Eye (tissue), 1 donor: ENCODE measurements at places on chromosomes 5 and 9.
A peak's percentile ranks its signal among the peaks of the same experiment; 100 is the strongest.

DNA sequence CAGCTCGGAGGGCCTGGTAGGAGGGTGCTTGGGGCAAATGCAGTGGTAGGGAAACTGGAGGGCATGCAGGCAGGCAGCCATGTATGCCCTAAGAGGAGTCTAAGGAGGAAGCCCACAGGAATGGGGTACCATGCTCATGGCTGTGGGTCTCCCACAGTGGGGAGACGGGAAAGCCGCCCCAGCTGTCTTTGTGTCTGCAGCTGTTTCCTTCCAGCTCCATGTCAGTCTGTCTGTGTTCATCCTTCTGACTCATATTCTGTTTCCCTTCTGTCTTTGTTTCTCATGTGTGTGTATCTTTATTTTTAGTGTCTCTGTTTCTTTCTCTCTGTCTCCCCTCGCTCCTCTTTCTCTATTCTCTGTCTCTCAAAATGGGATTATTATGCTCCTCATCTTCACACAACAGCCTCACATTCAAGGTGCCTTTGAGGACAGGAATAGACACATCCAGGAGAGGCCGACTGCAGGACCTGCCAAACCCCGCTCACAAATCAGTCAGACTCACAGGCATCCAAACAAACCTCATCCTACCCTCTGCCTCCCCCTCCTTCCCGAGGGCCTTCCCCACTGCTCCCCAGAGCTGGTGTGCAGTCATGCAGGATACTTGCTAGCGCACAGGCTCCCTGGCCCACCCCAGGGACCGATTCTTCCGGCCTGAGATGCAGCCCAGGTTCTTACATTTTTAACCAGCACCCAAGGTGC is 68.4 kb upstream of the RARS1 start:
- no peak for DNase-seq

DNA sequence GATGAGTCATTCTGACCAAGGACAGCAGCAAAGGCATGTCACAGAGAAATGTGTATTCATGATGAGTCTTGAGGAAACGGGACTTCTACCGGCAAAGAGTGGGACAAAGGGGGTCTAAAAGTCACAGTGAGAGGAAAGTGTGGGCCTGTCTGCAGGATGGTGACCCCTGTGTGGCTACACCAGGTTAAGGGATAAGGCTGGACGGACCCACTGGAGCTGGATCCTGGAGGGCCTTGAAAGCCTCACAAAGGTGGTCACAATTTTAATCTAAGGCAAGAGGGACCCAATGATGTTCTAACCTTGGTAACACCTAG is 176.5 kb downstream of the CDK5RAP2 start:
- no peak for DNase-seq

- no peak for DNase-seq
Measured at GRCh38 chr5:39846144-39846543, 421.4 kb upstream of the DAB2 start.

GRCh38 chr5:55650386-55650785 is 61.7 kb downstream of the SLC38A9 start:
- DNase-seq, result no peak

GRCh38 chr5:173563246-173563645 is 53.2 kb downstream of the BOD1 start:
- no peak for DNase-seq

DNA sequence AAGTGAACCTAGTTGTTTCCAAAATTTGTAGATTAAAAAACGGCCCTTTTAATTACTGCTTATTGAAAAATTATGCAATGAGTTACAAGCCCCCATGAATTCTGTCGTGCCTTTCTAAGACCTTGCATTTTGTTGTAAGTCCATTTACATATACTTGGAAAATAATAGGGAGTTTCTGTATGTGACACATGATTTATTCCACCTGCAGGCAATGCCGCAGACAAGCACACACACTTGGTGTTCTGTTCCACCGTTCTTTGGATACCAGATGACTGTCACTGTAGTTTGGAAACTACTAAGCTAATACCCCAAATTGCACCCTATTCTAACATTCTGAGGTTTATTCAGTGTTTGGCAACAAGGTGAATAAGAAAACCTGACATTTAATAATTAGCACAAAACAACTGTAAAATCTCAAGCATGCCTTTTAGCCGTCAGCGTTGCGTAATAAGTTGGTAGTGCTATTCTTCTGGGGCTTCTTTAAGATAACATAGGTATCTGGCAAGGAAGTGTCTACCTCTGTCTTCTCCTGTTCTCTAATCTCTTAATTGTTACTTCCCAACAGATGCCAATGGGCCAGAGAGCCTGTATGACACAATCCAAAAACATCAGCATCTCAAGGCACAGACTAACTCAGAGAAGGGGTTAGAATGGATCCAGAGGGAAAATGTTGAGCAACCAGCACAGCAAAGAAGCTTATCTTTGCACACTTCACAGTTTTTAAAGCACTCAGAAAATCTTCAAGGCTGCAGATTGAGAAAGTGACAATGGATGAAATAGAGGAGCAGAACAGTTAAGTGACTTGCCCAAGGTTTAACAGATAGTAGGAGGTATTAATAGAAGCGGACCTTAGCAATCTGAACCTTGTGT is 48.2 kb upstream of the DPYSL3 start:
- DNase-seq, result no peak

GRCh38 chr5:39475159-39475571 is 50.4 kb upstream of the DAB2 start:
- no peak for DNase-seq

GRCh38 chr5:56454219-56454862 is 221.2 kb upstream of the ANKRD55 start:
- DNase-seq, result no peak

DNA sequence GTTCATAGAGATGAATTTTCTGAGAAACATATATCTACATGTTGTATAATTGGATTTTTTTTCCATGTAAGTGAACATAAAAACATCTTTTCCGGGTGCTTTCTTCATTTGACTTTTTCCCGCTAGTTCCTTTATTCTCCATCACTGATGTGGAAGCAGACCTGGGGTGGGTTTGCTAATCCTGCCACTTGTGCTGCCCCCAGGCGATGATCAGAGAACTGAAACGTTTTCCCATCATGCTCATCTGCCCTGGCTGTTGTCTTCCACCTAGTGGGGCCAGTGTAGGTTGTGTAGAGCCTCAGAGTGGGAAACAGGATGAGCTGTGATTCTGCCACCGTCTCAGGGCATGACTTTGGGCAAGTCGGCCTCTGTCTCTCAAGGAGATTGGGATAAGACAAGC is 34.2 kb upstream of the TGFBR1 start:
- peak; percentile 76 for DNase-seq

- DNase-seq, result peak; percentile 74
Measured at GRCh38 chr5:66171349-66172344, 27.5 kb downstream of the SREK1 start.

GRCh38 chr9:74887041-74887980 is at the start of gene TRPM6:
Gene TRPM6 (minus strand): TSS chr9:74887921. CDS start chr9:74887856, 65 bp downstream.
- peak; percentile 79 for DNase-seq

DNA sequence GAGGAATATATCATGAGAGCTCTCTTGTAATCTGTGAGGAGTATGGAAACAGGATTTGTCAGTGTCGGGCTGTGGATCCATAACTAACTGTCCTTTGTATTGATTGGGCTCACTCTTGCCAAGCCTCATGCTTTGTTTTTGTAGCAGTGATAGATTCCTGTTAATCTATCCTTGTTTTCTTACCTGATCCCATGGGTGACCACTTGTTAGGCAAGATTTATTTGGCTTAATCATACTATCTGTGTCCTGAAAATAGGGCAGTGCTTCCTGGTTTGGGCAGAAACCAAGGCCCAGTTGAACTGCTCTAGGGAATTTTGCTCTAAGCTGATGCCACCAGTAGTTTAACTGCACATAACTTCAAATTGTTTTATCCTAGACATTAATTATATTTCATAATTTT is 6.1 kb downstream of the NDFIP1 start:
- DNase-seq, result no peak

DNA sequence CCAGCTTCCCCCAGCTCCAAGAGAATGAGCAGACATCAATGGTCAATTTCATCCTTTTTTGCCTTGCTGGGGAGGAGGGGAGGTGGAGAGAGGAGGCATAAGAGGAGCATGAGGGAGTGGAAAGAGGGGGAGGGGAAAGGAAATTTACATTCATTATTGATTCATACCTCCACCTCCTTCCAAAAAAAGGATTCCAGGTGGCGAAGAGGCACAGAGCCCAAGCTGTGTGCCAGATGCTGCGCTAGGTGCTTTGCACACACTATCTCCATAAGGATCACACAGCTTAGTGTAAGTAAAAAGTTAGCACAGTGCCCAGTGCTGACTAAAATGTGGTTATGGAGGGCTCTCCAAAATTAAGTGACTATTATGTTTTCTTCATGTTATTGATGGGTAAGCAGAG is 11.0 kb downstream of the ASTN2 start:
- no peak for DNase-seq

DNA sequence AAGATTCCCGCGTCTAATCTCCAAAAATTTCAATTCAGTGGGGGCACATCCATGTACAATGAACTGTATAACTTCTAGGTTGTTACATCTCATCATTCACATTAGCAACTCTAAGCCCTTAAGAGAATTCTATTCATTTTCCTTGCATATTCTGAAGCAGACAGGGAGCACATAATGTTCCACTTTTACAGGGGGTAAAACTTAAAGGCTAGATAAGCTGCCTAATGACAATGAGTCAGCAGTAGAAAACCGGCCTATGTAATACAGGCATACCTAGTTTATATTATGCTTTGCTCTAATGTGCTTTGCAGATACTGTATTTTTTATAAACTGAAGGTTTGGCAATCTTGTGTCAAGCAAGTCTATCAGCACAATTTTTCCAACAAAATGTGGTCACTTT is 40.4 kb downstream of the PTAR1 start:
- no peak for DNase-seq

GRCh38 chr5:129445379-129445778 is 14.7 kb upstream of the ADAMTS19 start:
- no peak for DNase-seq

GRCh38 chr5:97297704-97298091 is 114.7 kb upstream of the RIOK2 start:
- DNase-seq, result no peak

GRCh38 chr5:83441747-83442146 is 29.8 kb upstream of the VCAN start:
- no peak for DNase-seq

DNA sequence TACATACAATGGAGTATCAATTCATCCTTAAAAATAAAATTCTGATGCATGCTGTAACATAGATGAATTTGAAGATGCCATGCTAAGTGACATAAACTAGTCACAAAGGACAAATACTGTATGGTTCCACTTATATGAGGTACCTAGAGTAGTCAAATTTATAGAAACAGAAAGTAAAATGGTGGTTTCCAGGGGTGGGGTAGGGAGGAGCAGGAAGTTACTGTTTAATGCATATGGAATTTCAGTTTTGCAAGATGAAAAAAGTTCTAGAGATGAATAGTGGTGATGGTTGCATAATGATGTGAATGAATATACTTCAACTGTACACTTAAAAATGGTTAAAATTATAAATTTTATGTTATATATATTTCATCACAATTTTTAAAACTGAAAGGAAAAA is 57.3 kb upstream of the FNIP1 start:
- no peak for DNase-seq

- no peak for DNase-seq
Measured at GRCh38 chr9:80020530-80020929, 448.8 kb downstream of the TLE4 start.

DNA sequence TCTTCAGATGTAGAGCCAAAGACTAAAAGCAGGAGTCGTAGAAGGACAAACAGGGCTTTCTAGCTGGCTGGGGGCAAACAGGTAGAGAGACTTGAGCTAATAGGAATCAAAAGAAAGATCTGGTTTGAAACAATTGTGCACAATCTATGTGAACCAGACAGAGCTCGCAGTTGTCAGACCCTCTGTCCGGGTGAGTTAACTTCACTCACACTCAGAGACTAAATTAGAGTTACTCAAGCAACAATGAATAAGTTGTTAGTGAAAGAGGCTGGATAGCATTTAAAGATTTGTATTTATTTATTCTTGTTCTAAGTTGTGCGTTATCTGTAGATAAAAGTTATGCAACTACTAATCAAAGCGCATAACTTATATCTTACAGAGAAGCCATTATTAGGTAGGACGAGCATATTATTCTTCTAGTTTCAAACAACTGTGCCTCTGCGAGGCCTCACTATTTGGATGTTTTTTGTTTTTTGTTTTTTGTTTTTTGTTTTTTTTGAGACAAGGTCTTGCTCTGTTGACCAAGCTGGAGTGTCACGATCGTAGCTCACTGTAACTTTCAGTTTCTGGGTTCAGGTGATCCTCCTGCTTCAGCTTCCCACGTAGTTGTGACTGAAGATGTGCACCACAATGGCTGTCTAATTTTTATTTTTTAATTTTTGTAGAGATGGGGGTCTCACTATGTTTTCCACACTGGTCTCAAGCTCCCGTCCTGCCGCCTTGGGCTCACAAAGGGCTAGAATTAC is 13.2 kb upstream of the LNPEP start:
- peak; percentile 37 for DNase-seq

- no peak for DNase-seq
Measured at GRCh38 chr5:147510885-147511284, 1.0 kb upstream of the DPYSL3 start.

DNA sequence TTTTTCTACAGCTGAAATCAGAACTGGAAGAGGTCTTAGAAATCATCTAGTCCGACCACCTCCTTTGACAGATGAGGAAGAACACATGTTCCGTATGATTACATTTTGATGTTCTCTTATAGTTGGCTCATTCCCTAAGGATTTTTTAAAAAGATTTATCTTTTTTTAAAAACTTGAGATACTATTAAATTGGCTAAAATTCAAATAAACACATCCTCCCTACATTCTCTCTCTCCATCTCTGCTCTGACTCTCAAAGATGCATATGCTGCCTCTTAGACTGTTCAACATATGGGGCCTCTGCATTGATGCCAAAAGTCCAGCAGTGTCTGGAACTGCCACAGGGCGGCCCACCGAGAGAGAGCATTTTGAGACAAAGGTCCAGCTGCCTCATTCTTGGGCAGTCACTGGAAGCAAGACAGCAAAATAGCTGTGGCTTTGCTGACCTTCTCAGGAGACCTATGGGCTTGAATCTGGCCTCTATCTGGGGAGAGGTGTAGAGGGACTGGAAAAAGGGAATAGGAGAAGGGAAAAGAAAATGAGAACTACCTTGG is 12.8 kb upstream of the TSSK1B start:
- peak; percentile 78 for DNase-seq

DNA sequence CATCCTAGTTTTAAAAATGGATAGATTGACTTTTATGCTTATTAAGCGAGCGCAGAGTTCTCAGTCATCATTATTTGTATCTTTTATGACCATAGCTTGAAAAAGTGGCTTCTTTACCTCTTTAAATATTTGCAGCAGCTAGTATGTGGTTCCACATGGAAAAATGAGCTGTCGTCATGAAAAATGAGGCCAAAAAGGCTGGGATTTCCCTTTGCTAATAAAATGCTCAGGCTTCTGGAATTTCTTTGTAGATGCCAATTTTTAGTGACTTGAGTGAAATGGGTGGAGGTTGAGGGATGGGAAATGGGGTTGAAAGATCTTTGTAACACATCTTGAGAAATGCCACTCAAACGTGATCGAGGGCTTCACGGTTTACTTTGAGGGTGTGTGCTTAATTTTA is 35.2 kb downstream of the RAI14 start:
- DNase-seq, result no peak
